ENCODE measurements at places on chromosomes 3 and 15.

DNA sequence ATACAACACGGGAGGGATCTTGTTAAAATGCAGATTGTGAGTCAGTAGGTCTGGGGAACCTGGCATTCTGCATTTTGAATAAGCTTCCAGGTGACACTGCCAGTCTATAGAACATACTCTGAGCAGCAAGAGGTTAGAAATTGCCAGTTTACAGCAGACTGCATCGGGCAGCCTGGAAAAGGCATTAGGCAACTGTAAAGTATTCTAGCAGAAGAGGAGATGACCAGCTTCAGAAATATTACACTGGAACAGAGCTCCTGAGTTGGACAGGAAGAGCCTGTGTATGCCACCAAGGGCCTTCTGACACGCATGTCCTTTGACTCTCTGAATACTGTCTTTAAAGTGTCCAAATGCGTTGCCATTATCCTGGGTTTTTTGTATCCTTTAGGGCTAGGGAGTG is 2.5 kb upstream of the ACAN start:
- DNase-seq: no peak

DNA sequence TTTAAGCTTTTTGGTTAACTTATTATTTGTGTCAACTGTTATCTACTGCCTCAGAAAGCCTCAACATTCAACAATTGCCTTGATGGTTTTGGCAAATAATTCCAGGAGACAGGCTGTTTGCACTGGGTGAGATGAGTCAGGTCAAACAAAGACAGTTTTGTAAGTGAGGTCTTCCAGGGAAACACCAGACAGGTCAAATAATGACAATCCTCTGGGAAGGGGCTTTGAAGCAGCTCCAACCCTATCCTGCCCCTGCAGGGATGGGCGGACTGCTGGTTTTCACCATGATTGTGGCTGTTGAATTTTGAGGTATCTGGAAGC is 79.4 kb upstream of the PRR23E start:
- no peak for DNase-seq

DNA sequence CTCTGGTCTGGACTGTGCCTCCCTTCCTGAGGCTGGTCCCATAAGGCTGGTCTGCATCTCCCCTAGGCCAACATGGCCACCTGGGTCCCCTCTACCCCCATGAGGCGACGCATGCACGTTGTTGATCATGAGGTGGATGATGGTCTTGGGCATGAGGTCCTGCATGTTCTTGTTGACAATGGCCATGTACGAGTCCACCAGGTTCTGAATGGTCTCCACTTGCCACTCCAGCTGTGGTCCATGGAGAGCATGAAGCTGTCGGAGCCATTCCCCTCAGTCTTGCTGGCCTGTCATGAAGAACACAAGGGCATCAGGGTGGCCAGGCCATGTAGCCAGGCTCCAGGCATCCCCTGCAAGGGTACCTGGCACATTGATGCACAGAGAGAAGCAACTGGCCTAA is 27.1 kb upstream of the CSPG4 start:
- DNase-seq: no peak

GRCh38 chr3:123314359-123315270 is 112.9 kb downstream of the SEC22A start:
- DNase-seq: no peak

DNA sequence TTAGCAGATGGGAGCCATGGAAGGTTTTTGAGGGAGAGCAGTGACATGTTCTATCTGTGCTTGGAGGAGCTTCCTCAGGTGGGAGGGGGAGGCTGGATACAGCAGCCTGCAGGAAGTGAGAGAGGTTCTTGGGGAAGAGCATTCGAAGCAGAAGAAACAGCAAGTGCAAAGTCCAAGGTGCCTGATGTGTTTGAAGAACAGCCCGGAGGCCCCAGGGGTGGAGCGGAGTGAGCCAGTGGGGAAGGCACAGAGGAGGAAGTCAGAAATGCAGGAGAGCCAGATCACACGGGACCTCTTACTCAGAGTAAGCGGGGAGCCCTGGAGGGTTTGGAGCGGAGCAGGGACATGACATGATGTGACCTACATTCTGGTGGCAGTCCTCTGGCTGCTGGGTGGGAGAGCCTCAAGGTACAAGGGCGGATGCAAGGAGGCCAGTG is 10.8 kb downstream of the ITGA11 start:
- no peak for DNase-seq

DNA sequence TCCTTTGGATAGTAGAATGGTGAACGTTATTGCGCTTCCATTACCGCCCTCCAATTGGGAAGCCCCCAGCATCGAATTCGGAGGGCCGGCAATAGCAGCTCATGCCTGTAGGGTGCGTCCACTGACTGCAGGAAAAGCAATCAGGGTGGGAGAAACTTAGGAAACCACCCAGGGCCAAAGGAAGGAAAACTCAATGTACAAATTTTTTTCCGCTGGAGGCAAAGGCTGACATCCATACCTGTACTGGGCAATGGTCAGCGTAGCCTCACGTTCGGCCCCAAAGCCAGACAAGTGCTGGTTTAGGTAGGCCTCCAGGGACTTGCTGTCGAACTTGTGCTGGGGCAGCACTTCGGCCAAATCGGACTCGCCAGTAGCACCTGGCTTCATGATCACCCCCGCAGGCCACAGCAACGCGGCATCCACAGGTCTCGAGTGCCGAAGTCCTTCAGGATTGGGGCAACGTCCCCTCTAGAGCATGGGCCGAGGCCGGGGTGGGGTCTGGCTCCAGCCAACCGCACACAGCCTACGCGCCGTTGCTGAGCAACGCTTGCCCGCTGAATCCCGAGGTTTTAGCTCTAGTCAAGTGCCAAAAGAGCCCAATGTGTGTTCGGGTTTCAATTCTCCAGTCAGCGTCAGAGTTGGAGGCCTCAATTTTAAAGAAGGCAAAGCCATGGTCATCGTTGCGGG is at the start of gene ACAD11:
Gene ACAD11 (minus strand): TSS at position 445 of the 687 bp plus-strand sequence. CDS start 58 bp downstream, at position 387.
- DNase-seq: peak; percentile 71

- no peak for DNase-seq
Observed at GRCh38 chr15:39269352-39269751, 311.5 kb upstream of the THBS1 start.

- no peak for DNase-seq
Observed at GRCh38 chr15:32899126-32899596, 181.4 kb downstream of the GREM1 start.

GRCh38 chr3:188246905-188247304 is 92.9 kb downstream of the LPP start:
- no peak for DNase-seq

DNA sequence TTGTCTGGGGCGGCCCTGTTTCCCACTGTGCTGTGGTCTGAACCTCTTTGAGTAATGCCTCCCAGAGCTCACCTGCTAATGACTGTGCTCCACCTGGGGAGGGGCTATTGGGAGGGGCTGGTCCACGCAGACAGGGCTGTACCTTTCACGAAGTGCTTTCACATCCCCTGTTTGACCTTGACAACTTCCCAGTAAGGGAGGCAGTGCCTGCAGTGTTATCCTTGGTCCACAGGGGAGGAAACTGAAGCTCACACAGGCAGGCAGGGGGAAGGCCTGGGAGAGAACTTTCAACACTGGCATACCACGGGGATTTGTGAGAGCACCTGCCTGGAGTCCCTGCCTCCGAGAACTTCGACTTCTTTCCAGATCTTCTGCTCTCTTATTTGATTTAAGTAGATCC is 91.2 kb downstream of the CACNA1D start:
- DNase-seq: no peak

DNA sequence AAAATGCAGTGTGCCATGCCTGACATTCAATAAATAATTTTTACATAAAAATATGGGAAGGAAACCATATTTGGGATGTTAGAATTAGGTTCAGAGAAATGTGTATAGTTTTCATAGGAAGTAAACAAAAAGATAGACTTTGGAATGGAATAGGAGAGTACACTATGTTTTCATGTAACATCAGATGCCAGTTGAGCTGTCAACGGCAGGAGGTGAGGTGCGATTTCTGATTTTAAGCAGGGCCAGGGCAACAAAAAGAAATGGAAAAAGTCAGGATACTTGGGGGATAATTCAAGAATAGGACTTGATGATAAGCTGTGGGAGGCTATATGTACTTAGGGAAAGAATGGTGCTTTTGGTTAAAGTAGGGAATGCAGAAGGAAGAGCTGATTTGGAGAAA is 639.5 kb downstream of the OTOL1 start:
- DNase-seq: no peak

DNA sequence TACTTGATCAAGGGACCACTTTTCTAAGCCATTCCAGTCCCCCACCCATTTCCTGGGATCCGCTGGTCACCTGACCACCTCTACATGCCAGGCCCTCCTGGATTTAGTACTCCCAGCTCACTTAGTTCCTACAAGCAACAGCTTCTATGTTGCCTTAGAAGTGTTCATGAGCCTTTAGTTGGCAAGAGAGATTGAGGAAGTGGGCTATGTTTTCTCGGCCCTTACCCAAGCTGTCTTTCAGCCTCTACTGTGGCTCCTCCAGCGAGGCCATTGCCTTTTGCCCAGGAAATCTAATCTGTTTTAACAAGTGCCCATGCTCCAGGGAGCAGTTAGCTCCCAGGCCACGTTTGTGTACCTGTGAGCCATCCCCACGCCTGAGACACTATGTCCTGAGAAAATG is 4.5 kb upstream of the PRKAR2A start:
- no peak for DNase-seq

DNA sequence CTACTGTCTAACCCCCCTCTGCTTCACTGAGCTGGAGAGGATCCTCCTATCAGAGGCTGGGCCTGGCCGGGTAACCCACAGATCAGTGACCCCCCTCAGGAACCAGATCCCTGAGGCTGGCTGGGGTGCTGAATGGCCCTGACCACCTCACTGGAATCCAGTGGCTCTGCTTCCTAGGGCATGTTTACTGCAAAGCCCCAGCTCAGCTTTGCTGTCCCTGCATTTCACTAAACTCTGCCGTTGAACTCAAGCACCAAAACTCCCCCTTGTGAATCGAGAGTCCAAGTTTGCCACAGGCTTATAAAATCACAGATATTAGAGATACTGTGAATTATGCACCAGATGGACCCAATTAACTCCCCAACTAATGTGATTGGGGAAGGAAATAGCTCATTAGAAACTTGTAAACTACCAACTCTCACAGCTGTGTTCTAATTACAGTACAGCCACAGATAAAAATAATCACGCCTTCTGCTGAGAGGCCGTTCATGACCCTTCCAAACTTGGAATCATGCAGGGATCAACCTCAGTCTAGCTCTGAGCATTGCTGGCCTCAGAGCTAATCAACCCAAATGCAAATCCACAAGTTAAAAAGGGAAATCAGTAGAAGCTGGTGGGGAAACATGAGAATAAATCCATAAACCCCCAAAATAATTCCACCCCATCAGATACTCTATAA is 47.0 kb downstream of the OCA2 start:
- no peak for DNase-seq

- no peak for DNase-seq
Observed at GRCh38 chr3:11661052-11661656, 17.4 kb upstream of the VGLL4 start.

GRCh38 chr3:31433679-31433992 is 99.1 kb upstream of the STT3B start:
- DNase-seq: no peak

GRCh38 chr3:110576960-110577359 is 494.7 kb upstream of the NECTIN3 start:
- DNase-seq: peak; percentile 77

DNA sequence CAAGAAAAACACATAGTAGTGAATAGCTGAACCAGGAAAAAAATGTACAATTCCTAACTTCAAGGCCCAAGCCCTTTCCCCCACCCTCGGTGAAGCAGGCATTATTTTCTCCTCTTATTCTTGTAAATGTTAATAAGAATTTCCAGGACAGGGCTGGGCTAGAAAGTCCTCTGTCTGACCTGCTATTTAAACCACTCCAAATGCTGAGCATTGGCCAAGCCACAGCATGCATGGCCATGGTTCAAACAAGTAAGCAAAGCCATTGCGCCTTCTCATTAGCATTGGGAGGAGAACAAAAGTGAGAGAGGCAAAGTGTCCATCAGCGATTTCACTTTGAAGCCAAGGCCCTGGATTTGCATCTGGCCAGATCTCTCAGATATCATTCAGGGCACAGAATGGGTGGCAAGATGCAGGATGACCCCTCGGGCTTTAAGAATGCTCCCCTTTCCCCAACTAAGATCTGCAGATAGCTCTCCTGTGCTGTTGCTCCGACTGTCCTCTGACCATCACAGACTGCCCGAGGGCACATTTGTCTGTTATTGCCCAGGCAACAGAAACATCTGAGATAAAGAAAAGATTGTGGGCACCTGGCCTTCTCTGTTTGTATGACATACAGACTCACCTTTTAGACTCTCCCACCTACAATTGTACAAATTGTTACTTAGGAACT is 46.3 kb downstream of the CEMIP start:
- DNase-seq: peak; percentile 12

- DNase-seq: no peak
Observed at GRCh38 chr3:13235897-13236296, 162.7 kb upstream of the IQSEC1 start.

- DNase-seq: no peak
Observed at GRCh38 chr15:69060744-69061143, 46.2 kb downstream of the NOX5 start.

GRCh38 chr15:36737430-36737891 is 158.0 kb downstream of the CDIN1 start:
- DNase-seq: peak; percentile 47

GRCh38 chr3:107664614-107665013 is 141.9 kb downstream of the BBX start:
- no peak for DNase-seq

- DNase-seq: no peak
Observed at GRCh38 chr3:141784096-141784495, 20.9 kb downstream of the GRK7 start.

- no peak for DNase-seq
Observed at GRCh38 chr3:111802700-111803099, 56.4 kb upstream of the PHLDB2 start.

- no peak for DNase-seq
Observed at GRCh38 chr15:76377217-76377616, 40.6 kb downstream of the ISL2 start.

DNA sequence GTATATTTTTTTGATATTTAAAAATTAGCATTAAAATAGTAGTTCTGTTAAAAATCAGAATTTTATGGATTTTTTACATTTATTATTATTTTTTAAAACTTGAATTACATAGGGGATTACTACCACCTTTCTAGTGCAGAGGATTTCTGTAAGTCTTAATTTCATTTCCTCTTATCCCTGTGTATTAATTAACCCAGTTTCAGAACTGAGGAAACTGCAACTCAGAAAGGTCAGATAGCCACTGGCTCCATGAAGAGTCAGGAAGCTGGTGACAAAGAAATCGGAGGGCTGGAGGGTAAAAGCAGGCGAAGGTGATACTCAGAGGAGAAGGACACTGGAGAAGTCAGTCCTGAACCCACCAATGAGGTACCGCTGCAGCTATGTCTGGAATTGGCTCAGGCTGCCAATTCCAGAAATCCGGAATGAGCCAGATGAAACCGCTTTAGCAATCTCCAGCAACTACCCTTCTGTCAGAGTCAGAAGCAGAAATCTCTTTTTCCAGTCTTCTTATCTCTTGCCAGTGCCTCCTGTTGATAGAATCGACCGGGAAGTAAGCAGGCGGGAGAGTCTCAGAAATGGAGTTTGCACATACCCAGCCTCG is 308.5 kb downstream of the SV2B start:
- DNase-seq: no peak

- DNase-seq: no peak
Observed at GRCh38 chr15:46300716-46301115, 665.9 kb downstream of the SQOR start.
